ENCODE measurements at places on chromosomes 2 and 18.

DNA sequence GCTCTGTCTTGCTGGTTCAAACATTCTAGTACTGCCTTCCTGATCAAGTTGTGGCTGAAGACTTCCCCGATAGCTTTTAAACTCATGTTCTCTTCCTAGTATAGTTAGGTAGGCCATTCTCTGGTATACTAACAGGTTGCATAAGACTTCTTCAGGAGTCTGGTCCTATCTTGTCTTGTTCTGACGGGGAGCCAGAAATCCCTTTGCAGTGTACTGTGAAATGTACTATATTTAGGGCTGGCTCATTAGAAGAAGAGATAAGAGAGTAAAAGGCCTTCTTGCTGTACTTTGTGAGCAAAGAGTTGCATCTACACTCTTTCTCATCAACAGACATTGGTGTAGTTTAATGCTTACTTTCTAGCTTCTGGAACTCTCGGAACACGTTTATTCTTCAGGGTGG, 331.9 kb downstream of the NUP35 start:
- DNase-seq = no peak

- DNase-seq = no peak
Measured at GRCh38 chr2:152407204-152407721, 72.3 kb downstream of the FMNL2 start.

GRCh38 chr2:4445821-4446220, 742.4 kb downstream of the DCDC2C start:
- no peak for DNase-seq

DNA sequence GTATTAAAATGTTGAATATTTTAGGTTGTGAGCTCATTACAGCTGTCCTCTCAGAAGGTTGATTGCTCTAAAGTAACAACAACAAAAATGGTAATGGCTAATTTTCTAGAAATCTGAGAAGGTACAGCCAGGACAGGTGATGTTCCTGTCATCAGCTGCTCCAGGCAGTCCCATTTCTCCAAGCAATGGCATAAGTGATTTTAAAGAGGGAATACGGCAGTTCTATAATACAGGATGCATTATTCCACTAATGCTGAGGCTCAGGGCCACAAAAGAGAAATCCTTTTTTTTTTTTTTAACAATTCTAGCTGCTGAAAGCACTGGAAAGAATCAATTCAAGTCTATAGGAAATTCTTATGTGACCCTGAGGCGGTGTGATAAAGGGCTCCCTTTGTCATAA, 199.9 kb downstream of the PMAIP1 start:
- DNase-seq = no peak

DNA sequence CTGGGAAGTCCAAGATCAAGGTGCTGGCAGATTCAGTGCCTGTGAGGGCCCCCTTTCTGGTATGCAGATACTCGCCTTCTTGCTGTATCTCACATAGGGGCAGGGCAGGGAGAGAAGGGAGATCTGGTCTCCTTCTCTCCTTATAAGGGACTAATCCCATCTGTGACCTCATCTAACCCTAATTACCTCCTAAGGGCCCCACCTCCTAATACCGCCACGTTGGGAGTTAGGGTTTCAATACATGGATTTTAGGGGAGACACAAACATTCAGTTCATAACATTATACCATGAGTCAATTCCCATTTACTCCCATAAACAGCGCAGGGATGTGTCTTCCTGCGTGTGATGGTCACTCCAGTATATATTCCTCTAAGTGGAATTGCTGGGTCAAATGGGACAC, 73.8 kb upstream of the TXNDC2 start:
- DNase-seq = no peak

DNA sequence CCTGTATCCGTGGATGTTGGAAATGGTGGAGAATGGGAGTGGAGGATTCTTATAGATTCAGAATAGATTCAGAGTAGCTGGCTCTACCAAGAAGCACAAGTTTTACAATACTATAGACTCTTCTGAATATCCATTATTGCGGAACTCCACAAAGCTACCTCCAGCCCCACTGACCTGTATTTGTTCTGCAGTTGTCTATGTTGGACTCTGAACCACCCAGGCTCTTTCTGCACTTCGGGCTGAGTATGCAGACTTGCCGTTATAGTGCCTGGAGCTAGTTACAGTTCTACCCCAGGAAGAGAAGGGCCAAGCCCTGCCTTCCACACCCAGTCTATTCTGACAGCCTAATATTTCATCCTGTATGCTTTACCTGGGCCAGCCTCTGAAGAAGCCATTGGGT, 4.4 kb upstream of the RGPD4 start:
- no peak for DNase-seq

GRCh38 chr2:212961255-212961654, 190.2 kb downstream of the IKZF2 start:
- DNase-seq = no peak

GRCh38 chr2:217051416-217051815, 191.6 kb upstream of the TNP1 start:
- no peak for DNase-seq

DNA sequence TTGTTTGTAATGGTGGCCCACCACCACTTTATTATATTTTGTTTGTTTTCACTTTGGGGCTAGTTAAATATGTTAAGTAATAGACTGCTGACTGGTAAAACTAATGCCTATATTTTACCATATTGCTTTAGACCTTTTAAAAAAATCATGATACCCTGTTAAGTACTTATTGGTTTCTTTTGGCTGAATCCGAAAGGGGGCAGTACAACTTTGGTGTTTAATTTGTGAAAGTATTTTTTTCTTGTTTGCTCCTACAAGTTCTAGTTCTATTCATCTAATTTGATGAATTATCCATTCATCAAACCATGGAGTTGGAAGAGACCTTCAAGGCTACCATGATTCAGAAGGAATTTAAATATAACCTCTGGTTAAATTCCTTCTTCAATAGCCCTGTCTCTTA, 147.0 kb downstream of the MBD5 start:
- DNase-seq = no peak

- DNase-seq = no peak
Measured at GRCh38 chr2:215746226-215746886, 267.0 kb downstream of the MREG start.

GRCh38 chr2:96760986-96761832, 507 bp downstream of the CNNM4 start:
- DNase-seq = no peak

DNA sequence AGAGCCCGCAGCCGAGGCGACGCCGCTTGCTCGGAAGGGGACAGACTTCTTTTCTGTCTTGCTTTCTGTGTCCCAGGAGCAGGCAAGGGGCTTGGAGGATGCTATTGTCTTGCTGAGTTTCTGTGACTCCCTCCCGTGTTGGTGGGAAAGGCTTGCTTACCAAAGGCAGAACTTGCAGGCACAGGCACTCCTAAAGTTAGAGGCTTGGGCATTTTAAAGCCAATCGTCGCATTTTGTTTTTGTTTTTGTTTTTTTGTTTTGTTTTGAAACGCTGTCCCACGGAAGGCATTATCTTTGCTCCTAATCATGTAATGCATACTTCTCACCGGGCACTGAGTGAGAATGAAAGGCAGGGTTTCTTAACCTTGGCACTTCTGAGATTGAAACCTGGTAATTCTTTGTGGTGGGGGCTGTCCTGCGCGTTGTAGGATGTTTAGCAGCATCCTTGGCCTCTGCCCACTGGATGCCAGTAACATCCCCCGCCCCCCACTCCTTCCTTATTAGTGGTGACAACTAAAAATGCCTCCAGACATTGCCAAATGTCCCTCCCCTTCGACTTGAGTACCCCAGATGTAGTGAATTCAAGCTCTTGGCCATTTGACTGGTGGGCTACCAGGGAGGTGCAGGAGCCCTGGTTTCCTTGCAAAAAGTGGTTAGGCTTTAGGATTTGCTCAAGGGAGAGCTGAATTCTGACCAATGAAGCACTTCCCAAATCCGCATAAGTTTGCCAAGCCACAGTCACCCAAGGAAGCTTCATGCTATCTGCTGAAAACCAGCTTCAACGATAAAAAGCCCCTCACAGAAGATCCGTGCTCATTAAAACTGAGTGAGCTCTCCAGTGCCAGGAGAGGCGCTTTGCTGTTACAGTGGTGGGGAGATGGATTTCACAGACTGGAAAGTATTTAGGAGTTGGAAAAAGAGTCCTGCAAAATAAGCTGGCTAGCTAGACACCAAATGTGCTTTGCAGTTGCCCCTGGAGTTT, 1.2 kb downstream of the ANTXR1 start:
- DNase-seq = no peak

GRCh38 chr2:19171409-19171808, 187.0 kb downstream of the OSR1 start:
- no peak for DNase-seq

DNA sequence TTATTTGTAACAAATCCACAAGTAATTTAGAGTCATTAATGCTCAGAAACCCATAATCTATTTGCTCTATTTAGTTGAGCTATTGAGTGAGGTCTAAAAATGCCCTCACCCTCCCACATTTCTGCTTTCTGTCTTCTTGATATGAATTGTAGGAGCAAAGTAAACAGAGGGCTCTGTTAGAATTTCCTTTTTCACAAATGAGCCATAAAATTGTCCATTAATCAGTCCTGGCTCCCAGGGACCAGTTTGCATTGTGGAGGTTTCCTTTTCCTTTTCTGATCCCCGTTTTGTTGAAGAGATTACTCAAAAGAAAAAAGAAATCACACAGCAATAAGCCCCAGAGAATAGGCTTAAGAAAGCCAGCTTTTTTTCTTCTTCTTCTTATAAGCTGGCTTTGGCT, 476.7 kb downstream of the EPHA4 start:
- DNase-seq = no peak

DNA sequence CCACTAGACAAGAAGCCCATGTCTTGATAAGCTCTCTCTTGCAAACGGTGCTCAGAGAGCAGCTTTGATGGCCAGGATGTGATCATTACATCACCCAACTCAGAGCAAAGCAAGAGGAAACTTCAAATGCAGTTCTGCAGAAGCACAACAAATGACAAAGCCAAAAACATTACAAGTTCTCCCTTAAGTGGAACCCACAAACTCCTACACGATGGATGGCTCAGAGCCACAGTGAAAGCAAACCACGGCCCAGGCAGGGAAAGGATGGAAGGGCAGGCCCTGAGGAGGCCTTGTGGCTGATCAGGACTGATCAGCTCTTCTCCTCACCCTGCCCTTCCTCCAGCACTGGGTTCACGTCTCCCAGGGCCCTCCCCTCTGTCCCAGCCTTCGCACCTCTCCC, 326.4 kb downstream of the EIPR1 start:
- no peak for DNase-seq

GRCh38 chr2:181231151-181231550, 226.0 kb upstream of the ITGA4 start:
- no peak for DNase-seq

- DNase-seq = no peak
Measured at GRCh38 chr2:190862571-190862991, 18.0 kb upstream of the GLS start.

GRCh38 chr2:137947728-137948336, 16.4 kb upstream of the HNMT start:
- DNase-seq = peak; percentile 23

DNA sequence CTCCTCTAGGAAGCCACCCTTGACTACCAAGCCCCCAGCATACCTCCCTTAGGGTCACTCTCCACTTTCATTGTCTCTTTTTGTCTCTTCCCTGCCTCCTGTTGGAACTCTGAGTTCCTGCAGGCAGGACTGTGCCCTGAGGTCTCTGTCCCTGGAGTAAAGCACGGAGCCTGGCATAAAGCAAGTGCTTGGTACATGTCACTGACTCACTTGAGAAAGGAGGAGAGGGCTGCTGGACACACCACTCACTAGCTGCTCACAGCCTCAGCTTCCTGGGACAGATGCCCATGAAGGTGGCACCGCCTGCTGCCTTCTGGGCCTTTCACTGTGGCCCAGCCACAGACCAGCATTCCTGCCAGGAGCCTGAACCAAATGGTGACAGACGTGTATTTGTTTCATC, 64.4 kb downstream of the RPIA start:
- no peak for DNase-seq

DNA sequence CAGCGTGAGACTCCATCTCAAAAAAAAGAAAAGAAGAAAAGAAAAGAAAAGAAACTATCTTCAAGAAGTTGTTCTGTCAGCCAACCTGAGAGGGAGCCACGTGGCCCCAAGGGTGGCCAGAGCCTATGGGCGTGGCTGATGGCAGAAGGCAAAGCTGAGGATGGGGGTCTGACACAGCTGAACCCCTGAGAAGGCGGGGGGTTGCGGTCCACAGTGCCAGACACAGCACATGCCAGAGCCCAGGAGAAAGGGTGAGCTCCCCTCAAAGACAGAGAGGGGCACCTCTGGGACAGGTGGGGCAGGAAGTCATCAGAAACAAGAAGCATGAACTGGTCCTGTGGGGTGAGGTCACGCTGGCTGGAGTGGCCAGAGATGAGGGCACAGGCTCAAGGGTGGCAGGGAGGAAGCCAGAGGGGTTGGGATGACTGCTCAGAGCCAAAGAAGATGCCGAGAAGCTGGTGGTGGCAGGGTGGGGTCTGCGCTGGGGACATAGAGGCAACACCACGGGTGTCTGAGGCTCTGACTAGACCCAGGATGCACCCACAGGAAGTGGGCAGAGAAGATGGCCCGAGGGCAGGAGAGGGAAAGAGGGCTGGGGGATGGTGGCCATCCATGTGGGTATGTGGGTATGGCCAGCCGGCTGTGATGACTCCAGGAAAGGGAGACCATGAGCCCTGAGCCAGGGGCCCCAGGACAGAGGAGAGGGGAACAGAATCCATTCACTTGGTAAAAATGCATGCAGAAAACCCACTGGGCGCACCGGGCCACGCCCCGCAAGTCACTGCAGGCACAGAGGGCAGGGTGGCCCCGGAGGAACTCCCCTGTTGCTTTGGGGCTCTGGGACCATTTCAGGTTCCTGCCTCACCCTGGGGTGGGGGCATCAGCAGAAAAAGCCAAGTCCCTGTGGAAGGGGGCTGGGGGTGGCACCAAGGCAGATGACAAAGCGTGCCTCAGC, 8.4 kb downstream of the KIF1A start:
- DNase-seq = no peak

DNA sequence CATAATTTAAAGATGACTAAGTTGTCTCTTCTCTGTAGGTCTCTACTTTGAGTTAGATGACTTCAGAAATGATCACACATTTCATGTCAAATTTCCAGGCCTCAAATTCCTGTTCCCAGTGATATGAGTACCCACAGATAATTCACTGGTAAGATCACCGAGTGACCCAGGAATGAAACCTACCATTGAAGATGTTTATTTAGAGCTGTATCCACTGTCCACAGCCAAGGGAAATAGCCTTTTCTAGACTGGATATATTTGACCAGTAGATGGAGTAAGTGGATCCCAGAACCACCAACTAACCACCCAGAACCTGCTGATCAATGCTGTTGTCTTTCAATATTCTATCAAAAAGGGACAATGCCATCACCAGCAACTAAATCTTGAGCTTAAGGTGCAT, 238.8 kb downstream of the SLC8A1 start:
- DNase-seq = no peak

- DNase-seq = no peak
Measured at GRCh38 chr18:51039138-51040112, 9.4 kb downstream of the SMAD4 start.

DNA sequence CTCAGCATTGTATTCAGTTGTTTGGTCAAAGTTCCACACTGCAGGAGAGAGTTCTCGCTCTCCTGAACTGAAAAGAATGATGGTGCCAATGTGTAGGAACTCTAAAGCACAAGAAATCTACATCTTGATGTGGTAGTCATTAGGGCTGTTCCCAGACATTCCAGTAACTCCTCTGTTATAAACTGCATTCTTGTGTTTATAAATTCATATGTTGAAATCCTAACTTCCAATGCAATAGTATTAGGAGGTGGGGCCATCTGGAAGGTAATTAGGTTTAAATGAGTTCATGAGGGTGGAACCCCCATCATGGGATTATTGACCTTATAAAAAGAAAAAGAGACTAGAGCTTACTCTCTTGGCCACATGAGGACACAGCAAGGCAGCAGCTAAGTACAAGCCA, 239.6 kb downstream of the CDH20 start:
- DNase-seq = no peak

Measured in T1000 (cell line).